ENCODE measurements at places on chromosomes 3 and 15. TPM values are rescaled to one million over a fixed set of nuclear protein-coding genes. Genes with fewer than 3 reads are reported as not detected.

The COL6A6 gene
- total RNA-seq: 0.10 TPM

The SMCO1 gene
- total RNA-seq: not detected

The SCN11A gene
- not detected for total RNA-seq

The GOLGA6L7 gene
- not detected for total RNA-seq
